ENCODE measurements at places on chromosomes 7 and 10.

DNA sequence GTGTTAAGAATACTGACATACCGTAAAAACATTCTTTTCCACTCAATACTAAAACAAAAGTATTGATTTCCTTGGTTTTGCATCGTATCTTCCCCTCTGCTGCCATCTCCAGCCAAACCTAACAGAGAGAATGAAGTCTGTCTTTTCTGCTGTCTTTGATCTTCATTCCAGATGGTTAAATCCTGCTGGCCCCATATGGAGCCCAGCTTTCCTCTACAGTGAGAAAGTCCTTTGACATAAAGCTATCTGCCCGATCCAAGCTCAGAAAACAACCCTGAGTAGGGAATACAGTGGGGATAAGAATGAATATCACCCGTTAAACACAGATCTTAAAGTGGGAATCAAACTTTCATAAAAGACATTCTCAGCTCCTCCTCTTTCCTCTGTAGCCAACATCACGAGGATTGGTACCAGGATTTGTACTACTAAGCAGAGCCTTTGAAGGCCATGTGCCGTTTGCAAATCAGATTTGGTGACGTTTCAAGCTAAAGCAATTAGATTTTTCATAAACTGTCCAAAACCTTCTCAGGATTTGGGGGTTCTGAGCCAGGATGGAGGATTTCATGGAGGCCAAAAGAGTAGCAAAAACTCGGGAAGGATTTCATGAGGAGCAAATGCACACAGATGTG is 30.8 kb upstream of the GPAM start:
- no peak for DNase-seq

GRCh38 chr7:130297628-130298543 is 4.9 kb downstream of the CPA4 start:
- DNase-seq: no peak

DNA sequence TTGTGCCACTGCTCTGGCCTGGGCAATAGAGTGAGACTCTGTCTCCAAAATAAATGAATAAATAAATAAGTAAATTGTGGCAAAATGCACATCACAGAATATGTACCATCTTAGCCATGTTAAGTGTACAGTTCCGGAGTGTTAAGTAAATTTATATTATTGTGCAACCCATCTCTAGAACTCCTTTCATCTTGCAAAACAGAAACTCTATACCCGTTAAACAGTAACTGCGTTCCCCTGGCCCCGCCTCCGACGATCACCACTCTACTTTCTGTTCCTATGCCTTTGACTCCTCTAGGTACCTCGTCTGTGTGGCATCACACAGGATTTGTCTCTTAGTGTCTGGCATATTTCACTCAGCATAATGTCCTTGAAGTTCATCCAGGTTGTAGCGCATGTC is 356.4 kb upstream of the FOXK1 start:
- no peak for DNase-seq

DNA sequence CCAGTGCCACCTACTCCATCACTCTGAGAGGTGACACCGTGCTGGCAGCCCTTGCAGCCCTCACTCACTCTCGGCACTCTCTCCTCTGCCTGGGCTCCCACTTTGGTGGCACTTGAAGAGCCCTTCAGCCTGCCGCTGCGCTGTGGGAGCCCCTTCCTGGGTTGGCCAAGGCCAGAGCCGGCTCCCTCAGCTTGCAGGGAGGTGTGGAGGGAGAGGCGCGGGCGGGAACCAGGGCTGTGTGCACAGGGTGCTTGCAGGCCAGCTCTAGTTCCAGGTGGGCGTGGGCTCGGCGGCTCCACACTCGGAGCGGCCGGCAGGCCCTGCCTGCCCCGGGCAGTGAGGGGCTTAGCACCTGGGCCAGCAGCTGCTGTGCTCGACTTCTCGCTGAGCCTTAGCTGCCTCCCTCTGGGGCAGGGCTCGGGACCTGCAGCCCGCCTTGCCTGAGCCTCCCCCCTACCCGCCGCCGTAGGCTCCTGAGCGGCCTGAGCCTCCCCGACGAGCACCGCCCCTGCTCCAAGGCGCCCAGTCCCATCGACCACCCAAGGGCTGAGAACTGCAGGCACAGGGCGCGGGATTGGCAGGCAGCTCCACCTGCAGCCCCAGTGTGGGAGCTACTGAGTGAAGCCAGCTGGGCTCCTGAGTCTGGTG is 48.7 kb upstream of the SLC35G1 start:
- DNase-seq: no peak

- no peak for DNase-seq
Observed at GRCh38 chr7:113414401-113415035, 296.2 kb upstream of the SMIM30 start.

- DNase-seq: no peak
Observed at GRCh38 chr7:8082762-8083161, 114.2 kb downstream of the GLCCI1 start.

- no peak for DNase-seq
Observed at GRCh38 chr10:97024168-97025073, 161.3 kb downstream of the SLIT1 start.

- no peak for DNase-seq
Observed at GRCh38 chr7:150953061-150953997, 24.8 kb downstream of the KCNH2 start.

GRCh38 chr10:21069278-21069677 is 172.2 kb upstream of the NEBL start:
- no peak for DNase-seq
